ENCODE measurements at places on chromosomes 1 and 21.

DNA sequence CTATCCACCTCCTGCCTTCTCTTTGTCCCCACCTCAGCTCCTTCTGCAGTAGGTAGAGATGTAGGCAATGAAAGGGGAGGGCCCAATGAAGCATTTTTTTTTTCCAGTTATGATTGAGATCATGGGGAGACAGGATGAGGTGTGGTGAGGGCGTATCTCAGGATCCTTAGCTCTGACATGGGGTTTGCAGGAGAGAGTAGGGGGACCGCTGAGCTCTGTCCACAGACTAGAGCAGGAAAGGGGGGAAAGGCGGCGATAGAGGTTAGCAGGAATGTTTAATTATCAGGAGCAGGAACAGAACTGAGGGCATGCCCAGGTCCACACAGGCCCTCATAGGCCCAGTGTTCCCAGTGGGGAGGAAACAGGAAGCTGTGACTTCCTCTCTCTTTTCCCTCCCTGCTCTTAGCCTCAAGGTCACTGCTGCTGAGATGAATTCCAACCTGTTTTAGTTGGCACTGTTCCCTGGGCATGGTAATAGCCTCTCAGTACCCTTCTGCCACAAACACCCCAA lies 901 bp upstream of the RXFP4 start:
- DNase-seq, result peak; percentile 82

DNA sequence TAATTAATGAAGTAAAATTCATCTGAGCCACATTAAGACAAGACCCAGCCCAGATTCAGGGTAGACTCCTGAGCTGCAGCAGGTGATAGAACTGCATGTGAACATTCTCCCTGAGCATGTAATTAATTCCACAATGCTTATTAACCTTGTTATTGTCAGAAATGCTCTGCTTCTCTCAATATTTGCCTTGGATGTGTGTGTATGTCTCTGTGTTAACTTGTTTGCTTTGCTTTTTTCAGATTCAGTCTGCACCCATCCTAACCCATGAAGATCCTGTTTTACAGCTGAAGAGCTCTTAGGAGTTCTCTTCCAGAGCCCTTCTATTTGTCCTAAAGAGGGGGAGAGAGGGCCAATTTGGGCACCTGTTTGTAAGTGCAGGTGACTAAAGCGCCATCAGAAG lies 143.2 kb upstream of the BMP8A start:
- no peak for DNase-seq

DNA sequence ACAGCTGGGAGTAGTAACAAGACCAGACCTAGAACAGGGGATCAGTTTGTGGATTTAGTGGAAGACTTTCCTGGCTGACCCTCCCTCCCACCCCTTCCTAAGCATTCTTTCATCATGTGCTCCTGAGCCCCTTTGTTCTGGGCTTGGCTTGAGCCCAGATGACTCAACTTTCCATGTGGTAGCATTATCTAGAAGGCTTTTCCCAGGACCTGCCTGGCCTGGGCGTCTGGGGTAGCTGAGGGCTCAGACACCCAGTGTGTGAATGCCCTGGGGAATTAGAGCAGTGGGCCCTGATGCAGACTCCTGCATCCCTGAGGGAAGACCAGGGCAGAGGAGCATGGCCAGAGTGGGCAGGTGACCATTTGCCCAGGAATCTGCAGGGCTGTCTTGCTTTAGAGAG lies 44.1 kb upstream of the TSPAN2 start:
- DNase-seq, result no peak

GRCh38 chr1:218031901-218032300 lies 253.2 kb upstream of the RRP15 start:
- no peak for DNase-seq

Data from LoVo (cell line).